ENCODE measurements at places on chromosomes 1 and 21. TPM values are rescaled to one million over a fixed set of nuclear protein-coding genes. Genes with fewer than 3 reads are reported as not detected.

GRCh38 chr1:78237364-78237916 lies 191.7 kb downstream of the GIPC2 start:
- no peak for DNase-seq

- DNase-seq: no peak
These were observed 68.4 kb downstream of the ATP6V1G3 start for GRCh38 chr1:198472119-198472518.

DNA sequence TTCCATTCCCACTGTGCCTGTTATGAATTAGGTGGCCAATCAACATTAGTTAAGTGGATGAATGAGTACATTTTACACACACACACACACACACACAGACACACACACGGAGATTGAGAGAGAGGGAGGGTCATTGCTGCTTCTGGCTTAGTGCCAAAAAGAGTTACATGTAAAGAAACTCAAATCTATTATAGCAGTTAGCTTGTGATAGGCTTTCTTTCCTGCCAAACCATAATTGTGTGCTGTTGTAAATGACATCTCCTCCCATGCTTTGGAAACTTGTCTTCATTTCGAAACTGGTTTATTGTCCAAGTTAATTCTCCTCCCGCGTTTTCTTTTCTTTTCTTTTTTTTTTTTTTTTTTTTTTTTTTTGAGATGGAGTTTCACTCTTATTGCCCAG lies 1.4 kb upstream of the MT1HL1 start:
- DNase-seq: no peak

DNA sequence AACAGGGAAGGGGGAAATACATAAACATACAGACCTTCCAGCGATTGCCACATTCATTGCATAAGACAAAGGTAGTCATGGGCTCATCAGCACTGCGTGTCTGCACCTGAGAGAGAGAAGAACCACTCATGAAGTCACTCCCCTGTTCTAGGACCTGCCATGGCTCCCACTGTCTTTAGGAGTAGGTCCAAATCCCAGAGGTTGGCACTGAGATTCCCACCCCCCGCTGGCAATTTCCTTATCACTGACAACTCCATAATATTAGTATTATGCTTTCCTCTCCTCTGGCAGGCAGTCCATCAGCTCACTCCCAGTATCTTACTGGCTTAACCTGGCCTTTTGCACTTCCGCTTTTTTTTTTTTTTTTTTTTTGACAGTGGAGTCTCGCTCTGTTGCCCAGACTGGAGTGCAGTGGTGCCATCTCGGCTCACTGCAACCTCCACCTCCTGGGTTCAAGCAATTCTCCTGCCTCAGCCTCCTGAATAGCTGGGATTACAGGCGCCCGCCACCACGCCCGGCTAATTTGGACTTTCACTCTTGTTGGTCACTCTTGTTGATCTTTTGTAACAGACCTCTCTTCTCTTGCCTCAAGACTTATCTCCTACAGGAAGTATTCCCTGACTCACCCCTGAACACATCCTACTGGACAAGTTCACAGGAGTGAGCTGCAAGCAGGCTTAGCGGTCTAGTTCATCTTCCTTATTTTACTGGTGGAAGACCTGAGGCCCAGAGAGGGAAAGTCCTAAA lies 14.8 kb upstream of the ZNF436 start:
- peak; percentile 27 for DNase-seq

- no peak for DNase-seq
These were observed 125.9 kb downstream of the DMRTB1 start for GRCh38 chr1:53585129-53585528.

The ADORA3 gene
- 20.9 TPM for total RNA-seq

GRCh38 chr1:101697072-101697471 lies 299.7 kb downstream of the OLFM3 start:
- no peak for DNase-seq

- DNase-seq: peak; percentile 80
These were observed 11.7 kb upstream of the BNIPL start for GRCh38 chr1:151024540-151025146.

The RGS16 gene
- total RNA-seq: 4.4 TPM

DNA sequence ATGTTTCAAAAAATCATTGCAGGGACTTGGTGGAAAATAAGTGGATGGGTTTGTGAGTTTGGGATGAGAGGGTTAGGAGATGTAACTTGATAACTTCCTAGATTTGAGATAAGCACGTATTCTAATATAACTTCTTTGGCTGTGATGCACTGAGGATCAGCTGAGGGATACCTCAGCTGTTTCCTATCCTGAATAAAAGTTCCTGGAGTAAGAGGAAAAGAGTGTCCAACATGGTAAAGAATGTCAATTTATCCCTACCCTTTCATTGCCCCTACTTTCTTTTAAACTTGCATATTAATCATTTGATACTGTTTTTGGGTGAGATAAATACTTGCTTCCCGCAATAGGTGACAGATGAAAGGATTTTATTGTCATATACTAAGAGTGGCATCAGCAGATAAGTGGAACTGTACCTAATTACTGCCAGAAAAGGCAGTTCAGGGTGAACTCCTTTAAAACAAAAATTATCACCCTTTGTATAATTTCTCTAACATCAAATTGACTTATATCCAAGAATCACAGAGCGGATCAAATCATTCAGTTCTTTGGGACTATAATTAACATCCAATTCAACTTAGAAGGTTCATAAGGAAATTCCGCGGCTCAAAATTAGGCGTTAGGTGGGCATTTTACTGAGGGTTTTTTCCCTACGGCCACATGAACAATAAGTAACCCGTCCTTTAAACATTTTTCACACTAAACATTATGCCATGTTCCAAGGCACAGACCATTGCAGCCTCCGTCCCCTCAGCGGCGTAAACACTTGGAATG lies 1.4 kb upstream of the SUCO start:
- DNase-seq: no peak

DNA sequence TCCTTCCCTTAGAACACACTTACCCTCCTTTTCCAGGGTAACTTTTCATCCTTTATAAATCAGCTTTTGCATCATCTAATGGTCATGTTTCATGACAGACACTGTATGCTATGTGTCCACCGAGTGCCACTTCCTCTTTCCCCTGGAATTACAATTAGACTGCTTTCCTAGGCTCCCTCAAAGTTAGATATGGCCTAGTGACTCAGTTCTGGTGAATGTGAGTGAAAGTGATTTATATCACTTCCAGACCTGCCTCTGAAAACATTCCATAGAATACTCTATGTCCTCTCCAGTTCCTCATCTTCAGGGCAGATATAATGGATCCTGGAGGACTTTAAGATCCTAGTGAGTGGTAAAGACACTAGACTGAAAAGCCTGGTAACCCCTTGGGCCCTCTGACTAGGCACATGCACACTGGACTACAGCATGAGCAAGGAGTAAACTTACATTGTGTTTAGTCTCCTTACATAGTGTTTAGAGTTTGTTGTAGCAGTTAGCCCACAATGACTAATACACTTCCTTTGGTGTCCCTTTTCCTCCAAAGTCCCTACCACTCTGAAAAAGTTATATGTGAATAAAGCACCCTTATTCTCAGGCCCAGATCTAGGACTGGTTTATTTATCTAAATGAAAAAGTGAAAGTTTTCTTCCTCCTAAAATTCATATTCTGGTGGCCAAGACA lies 59.3 kb downstream of the GPR88 start:
- no peak for DNase-seq
